ENCODE measurements at places on chromosomes 7 and 10.

- H3K27ac ChIP-seq: no peak overlapping the region
- no peaks in the 10 kb centered on the region for H3K27me3 ChIP-seq
- no peaks in the 10 kb centered on the region for H3K4me1 ChIP-seq
- no peak for DNase-seq
- H3K4me3 ChIP-seq: no peak overlapping the region
Observed at GRCh38 chr7:19051767-19052375, 65.6 kb downstream of the TWIST1 start.

DNA sequence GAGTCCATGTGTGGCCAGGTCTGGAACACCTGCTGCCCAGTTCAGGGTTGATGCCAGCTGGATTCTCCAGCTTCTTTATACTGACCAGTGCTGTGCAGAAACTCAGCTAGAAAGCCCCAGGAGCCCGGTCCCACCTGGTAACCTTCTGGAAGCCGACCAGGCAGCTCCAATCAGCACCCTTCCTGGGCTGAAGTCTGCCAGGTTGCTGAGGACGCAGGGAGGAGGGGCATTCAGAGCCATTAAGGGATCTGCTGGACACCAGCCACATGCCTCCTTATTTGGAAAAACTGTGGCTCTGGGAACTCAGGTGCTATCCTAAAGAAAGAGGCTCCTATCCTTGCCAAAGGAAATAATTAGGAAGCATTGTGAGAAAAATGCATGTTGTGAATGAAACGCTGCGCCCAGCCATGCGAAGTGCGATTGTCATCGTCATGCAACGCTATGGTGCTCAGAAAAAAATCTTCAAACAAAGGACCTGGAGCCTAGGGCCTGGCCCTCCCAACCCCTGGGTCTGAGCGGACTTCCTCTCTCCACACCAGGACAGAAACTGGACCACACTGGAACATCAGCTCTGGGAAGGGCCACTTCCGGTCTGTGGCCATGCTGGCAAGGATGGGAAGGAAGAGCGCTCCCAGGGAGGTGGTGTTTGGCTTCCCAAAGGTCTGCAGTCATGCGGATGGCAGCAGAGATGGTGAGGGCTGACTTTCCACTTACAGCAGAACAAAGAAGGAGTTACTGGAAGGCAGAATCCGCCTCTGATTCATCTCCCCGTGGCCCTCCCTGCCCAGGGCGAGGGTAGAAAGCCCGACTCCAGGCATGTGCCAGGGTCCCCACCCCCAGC lies 90.1 kb downstream of the FAM53B start:
- peaks cover 81% of the 10 kb centered on the region for H3K4me1 ChIP-seq
- H3K4me3 ChIP-seq: no peak overlapping the region
- H3K27me3 ChIP-seq: no peaks in the 10 kb centered on the region
- DNase-seq: no peak

- peak overlapping the region; percentile 87 for H3K27ac ChIP-seq
- H3K36me3 ChIP-seq: no peaks in the 10 kb centered on the region
- peaks cover 37% of the 10 kb centered on the region for H3K4me1 ChIP-seq
- DNase-seq: no peak
Observed at GRCh38 chr7:75737856-75738603, 711 bp downstream of the HIP1 start.

DNA sequence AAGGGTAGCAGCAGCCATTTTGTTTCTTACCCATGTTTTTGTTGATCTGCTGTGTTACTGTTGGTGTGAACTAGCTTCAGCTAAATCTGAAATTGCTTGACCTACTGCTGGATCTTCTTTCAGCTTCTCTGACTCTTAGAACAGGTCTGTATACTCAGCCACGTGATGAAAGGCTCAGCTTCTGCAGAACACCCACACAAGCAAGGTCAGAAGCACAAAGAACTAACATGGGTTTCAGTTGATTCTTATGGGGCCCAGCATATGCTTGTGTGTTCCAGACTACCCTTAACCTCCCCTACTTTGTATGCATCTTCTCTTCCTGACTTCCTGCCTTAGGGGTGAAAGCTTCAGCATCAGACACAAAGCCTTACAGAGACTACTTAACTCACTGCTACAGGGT lies 186.8 kb downstream of the HGF start:
- peaks cover 3% of the 10 kb centered on the region for H3K4me1 ChIP-seq
- no peak for DNase-seq
- no peaks in the 10 kb centered on the region for H3K36me3 ChIP-seq
- no peaks in the 10 kb centered on the region for H3K27me3 ChIP-seq
- no peak overlapping the region for H3K27ac ChIP-seq

DNA sequence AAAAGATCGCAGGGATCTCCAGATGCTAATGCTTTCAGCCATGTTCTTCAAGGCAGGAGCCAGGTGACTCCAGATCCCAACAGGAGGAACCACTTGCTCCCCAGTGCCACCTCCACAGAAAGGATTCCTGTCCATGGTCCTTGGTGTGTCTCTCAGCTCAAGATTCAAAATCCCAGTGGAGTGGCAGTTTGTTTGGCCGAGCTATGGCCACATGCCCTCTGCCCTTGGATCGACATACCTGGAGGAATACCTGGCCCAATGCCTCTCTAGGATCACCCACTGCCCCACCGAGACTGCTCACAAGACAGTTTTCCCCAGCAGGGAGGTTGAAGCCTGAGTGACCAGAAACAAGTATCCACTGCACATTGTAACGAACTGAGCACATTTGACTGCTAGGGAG lies 3.9 kb upstream of the GPRIN2 start:
- H3K27ac ChIP-seq: no peak overlapping the region
- H3K36me3 ChIP-seq: no peaks in the 10 kb centered on the region
- H3K27me3 ChIP-seq: peaks cover 4% of the 10 kb centered on the region
- no peak overlapping the region for H3K4me3 ChIP-seq

DNA sequence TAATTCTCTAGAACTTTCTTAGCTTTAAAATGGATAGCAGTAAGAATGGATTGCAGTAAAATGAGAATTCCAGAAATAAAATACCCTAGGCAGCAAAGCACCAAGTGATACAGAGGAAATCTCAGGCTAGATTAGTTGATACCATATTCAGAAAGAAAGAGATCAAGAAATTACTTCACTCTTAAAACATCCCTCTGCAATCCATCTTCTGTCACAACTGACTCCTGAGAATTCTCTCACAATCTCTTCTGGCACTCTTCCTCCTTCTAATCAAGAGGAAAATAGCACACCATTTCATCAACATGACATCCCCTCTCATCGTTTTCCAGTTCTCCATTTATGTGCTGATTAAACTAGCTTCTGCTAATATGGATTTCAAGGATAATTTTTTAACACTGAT lies 42.2 kb upstream of the LAMB1 start:
- no peaks in the 10 kb centered on the region for H3K4me1 ChIP-seq
- H3K27me3 ChIP-seq: no peaks in the 10 kb centered on the region
- no peak for DNase-seq
- H3K4me3 ChIP-seq: no peak overlapping the region
- H3K36me3 ChIP-seq: no peaks in the 10 kb centered on the region
- no peak overlapping the region for H3K27ac ChIP-seq

DNA sequence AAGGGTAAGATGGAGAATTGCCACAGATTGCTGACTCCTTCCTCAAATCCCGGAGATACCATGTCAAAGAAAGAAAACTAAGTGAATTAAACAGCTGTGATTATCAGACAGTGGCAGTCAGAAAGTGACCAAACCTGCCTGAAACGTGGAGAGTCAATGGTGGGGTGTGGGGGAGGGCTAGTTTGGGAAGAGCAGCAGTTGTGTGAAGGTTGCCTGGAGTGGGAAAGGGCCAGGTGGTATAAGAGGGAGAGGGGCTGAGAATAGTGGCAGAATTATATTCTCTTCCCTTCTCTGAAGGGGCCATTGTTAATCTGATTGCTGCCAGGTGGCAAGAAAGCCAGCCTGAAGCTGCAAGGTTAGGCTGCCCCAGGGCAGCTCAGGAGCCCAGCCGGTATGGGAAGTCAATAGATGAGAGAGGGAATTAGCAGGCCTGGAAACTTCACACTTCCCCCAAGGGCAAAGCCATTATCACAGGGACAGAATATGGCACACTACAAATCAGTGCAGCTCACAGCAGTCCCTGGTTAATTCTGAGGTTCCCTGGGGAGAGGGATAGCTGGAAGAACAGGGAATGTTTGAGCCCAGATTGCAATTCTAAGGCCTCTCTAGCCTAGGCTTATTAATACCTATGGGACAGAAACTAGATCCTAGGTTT lies 83.9 kb upstream of the ITGB1 start:
- no peaks in the 10 kb centered on the region for H3K36me3 ChIP-seq
- no peak overlapping the region for H3K27ac ChIP-seq
- no peaks in the 10 kb centered on the region for H3K27me3 ChIP-seq
- H3K4me3 ChIP-seq: no peak overlapping the region
